ENCODE measurements at places on chromosomes 2 and 18.
A peak's percentile ranks its signal among the peaks of the same experiment; 100 is the strongest.

- DNase-seq = no peak
Measured at GRCh38 chr2:72136331-72136730, 11.3 kb downstream of the CYP26B1 start.

GRCh38 chr18:785242-785641, 26.8 kb downstream of the YES1 start:
- no peak for DNase-seq

GRCh38 chr2:43426305-43427031, 169.4 kb downstream of the THADA start:
- no peak for DNase-seq

GRCh38 chr2:85921659-85922058, 32.9 kb upstream of the ST3GAL5 start:
- DNase-seq = no peak

DNA sequence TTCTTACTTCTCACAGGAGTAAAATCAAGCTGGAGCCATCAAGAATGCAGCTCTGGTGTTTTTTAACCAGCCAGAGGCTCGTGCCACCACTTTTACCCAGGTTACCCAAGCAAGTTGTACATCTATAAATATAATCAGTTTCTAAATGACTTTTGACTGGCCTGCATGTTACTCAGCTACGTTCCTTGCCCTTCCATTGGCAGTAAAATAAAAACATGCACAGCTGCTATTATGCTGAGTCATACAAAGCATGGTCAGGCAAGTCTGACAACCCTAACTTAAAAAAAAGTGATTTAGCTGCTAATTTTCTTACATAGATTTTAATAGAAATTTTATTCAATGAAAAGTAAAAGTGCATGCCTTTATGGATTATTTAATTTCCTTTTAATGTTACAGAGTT, 111.7 kb upstream of the CSRNP3 start:
- no peak for DNase-seq

DNA sequence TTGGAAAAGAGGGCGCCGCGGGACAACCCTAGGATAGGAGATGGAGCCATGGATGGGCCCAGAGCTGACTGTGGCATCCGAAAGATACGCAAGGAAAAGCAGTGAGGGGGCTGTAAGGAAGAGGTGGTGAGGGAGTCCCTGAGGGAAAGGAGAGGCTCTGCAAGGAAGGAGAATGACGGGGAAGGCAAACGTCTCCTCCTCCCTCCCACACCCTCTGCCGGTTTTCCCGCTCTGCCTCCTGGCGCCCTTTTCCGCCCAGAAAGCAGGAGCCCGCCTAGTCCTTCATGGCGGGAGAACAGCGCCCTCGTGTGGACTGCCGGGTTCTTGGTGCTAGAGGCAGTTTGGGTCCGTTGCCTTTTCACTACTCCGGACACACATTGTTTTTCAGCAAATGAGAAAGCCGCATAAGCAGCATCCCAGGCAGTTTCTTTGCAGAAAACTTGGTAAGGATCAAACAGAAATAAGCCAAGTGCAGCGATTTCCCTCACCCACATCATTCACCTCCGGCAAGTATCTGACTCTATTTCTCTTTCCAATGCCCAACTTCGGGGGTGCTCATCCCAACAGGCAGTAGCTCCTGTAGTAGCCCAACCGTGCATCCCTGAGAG, 200.4 kb downstream of the INO80D start:
- DNase-seq = peak; percentile 91

- peak; percentile 47 for DNase-seq
Measured at GRCh38 chr2:199261936-199262335, 195.8 kb downstream of the SATB2 start.

DNA sequence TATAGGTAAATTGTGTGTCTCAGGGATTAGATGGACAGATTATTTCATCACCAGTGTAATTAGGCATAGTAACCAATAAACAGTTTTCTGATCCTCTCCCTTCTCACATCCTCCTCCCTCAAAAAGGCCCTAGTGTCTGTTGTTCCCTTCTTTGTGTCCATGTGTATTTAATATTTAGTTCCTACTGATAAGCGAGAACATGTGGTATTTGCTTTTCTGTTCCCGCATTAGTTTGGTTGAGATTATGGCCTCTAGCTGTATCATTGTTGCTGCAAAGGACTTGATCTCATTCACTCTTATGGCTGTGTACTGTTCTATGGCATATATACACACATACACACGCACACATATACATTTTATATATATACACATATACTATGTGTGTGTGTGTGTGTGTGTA, 866.2 kb downstream of the CCDC85A start:
- no peak for DNase-seq

GRCh38 chr18:3970929-3971328, 484.2 kb downstream of the DLGAP1 start:
- no peak for DNase-seq

DNA sequence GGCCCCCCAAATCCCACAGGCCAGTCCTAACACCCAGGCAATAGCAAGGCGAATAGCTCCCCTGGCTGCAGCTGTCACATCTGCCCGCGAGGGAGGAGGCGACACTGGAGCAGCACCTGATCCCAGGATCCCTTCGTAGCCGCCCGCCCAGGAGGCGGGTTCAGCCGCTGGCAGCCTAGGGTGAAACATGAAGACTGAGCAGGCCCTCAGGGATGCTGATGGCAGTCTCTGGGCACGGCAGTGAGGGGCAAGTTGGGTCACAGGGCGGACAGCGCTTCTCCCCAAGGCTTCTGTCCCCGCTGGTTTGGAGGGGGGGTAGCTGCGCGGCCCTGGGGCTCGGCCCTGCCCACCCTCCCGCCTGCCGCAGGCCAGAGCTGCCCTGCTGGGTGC, 1.9 kb downstream of the DNMT3A start:
- DNase-seq = peak; percentile 58

- no peak for DNase-seq
Measured at GRCh38 chr2:221154176-221154575, 417.9 kb downstream of the EPHA4 start.

- no peak for DNase-seq
Measured at GRCh38 chr2:172861656-172862476, 126.2 kb downstream of the RAPGEF4 start.

DNA sequence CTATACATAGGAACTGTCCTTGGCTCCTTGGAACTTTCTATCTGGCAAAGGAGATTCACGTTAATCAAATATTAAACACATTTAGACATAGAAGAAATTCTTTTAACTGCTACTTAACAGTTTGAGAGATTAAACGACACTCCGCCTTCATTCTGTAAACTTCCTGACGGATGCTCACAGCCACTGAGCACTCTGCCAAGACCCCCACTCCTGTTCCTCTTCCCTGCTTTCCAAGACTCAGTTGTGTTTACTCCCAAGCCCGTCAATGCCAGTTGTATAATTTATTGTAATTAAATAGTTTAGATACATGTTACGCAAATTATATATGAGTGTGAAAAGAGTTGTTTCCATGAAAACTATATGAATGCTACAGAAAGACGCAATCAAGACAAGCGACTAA, 321.4 kb upstream of the EPHA4 start:
- DNase-seq = no peak

GRCh38 chr2:241140445-241140840, 8.8 kb downstream of the PASK start:
- DNase-seq = no peak

DNA sequence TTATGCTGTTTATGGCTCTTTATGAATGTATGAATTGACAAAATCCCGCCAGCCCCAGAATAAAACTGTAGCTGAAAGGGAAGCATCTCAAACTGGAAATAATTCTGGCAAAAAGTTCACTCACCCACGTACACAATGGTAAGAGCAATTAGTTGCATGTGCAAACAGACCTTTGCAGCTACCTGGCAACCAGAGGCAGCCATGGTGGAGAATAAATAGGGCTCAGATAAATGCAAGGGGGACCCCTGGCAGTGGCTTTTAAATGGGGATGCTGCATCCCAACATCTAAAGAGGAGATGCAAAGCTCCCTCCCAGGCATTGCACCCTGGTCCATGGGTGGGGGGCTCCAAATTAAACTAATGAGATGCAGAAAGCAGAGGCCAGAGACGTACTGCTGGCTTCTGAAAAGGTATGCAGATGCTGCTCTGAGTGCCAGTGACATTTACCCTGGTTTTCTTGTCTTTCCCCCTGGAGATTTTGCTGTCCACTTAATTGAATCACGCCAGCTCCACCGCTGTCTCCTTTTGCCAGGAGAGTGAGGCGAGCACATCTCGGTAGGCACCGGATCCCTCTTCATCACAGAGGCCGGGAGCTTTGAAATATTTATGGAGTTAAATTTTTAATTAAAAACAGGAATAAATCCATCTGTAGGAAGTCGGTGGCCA, 126.6 kb upstream of the NRP2 start:
- DNase-seq = no peak

- DNase-seq = no peak
Measured at GRCh38 chr2:165499131-165499530, 29.6 kb downstream of the CSRNP3 start.

DNA sequence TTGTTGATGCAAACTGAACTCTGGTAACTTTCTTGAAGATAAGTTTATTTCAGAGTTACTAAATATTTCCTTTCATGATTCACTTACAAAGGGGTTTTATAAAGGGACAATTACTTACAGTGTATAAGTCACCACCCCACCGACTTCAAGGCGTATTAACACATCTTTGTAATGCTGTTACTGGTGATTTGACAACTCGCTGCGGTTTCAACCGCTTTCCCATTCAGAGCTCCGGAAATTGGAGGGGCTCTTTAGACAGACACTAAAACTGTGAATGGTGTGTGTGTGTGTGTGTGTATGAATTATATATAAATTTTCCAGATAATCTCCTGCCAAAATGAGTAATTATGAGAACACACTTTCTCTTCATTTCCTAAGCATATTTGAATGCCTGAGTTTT, 4.9 kb downstream of the TM4SF20 start:
- no peak for DNase-seq

DNA sequence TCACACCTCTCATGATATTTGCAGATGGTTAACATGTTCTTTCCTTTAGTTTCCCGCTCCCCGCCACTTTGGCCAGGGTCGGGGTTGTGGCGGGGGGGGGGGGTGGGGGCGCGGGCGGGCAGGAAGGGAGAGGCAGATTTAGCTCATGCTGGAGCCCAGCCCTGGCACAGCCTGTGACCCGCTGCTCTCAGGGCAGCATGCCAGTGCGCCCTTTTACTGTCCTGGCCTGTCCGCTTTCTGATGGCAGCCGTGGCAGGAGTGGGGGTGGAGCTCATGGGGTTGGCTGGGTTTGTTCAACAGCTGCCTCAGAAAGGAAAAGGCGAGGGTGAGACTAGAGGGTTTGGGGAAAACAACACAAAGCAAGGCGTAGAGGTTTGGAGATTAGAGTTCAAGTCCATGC, 56.1 kb downstream of the TNP1 start:
- no peak for DNase-seq

GRCh38 chr2:120231564-120231973, 8.4 kb upstream of the TMEM185B start:
- DNase-seq = no peak

DNA sequence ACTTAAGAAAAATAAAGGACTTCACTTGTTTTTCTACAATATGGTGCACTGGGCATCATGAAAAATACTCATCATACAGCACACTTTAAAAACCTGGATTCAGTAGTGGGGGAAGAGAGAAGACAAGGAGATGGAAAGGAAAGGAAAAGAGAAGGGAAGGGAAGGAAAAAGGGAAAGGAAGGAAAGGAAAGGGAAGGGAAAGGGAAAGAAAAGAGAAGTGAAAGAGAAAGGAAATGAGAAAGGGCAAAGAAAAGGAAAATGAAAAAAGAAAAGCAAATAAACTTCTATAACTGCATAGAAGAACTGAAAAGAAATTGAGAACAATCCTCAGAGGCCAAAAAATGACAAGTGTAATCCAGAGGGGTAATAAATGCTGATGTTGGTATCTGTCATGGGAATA, 388.1 kb upstream of the PKDCC start:
- no peak for DNase-seq

GRCh38 chr2:222295368-222296062, 3.3 kb downstream of the PAX3 start:
- no peak for DNase-seq

DNA sequence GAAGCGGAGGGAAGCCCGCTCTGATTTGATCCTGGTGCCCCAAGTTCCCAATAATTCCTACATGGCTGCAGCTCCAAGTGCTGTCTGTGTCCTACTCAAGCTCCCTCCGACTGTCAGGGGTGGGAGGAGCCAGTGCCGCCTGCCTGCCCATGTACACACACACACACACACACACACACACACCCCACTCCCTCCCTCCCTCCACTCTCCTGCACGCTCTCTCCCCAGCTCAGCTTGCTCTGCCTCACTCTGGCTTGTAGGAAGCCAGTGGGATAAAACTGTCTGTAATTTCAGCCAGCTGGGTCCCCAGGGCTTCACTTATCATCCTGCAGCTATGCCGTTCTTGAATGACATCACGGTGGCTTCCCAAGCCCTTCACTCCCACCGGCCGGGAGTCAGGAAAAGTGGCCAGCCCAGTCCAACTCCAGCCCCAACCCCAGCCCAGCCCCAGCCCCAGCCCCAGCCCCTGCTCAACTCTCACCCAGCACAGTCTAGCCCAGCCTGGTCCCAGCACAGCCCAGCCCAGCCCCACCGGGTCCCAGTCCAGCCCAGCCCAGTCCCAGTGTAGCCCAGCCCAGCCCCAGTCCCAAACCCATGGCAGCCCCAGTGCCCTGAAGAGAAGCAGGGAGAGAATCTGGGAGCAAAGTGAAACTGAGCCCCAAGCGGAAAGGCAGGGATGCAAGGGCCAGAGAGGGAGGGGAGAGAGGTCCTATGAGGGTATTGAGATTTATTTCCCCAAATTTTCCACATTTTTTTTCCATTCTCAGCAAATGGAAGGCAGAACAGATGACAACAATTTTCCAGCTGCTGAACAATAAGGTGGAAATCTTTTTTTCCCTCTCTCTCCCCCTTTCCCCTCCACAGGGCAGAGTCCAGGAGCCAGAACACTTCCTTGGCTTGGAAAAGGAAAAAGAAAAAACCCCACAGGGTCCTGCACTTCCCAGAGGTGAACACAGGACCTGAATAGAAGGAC, 144.0 kb downstream of the TNS1 start:
- DNase-seq = peak; percentile 81

DNA sequence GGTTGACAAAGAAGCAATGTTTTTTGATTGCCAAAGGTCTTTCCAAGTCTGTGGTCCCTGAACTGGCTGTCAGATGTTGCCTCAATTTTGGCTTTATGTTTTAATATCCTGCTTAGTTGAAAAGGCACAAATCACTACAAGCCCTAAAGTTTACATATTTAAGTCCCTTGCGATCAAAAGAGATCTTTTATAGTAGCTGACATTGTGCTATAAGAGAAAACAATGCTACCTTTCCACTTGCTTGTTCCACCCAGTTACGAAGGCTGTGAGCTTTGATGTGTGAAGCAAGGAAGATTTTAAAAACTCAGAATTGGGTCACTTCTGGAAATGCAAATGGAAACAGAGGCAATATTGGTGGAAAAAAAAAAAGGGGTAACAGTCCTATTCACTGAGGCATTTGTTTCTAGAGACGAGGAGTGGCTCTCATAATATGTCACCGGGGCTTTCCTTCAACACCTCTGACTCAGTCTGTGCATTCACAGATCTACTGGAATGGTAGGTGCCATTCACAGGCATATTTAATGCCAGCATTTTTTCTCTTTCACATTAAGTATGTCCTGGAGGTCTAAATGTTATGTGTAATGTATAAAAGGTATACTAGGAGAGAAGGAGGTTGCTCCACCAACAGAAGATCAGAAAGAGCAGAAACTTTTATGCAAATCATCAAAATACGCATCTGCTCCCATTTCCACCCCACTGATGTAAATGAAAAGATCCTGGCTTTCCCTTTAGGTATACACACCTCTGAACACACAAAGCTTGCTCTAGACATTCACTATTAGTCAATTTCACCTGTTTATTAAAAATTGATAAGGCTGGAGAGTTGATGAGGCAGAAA, 91.8 kb downstream of the TGIF1 start:
- no peak for DNase-seq

- no peak for DNase-seq
Measured at GRCh38 chr2:136718273-136718672, 47.1 kb upstream of the THSD7B start.

Measured in ecto neural progenitor cell (in vitro differentiated cells).